CD4-positive, alpha-beta T cell (primary cell): ENCODE measurements at places on chromosomes 12 and 14. TPM values are rescaled to one million over a fixed set of nuclear protein-coding genes. Genes with fewer than 3 reads are reported as not detected.

The CD4 gene
- total RNA-seq: 136 TPM

- no peaks in the 10 kb centered on the region for H3K36me3 ChIP-seq
- no peaks in the 10 kb centered on the region for H3K27me3 ChIP-seq
- H3K4me1 ChIP-seq: no peaks in the 10 kb centered on the region
- no peak overlapping the region for H3K4me3 ChIP-seq
- DNase-seq: no peak
- no peak overlapping the region for H3K27ac ChIP-seq
Observed at GRCh38 chr12:102401087-102401486, 79.3 kb downstream of the IGF1 start.

DNA sequence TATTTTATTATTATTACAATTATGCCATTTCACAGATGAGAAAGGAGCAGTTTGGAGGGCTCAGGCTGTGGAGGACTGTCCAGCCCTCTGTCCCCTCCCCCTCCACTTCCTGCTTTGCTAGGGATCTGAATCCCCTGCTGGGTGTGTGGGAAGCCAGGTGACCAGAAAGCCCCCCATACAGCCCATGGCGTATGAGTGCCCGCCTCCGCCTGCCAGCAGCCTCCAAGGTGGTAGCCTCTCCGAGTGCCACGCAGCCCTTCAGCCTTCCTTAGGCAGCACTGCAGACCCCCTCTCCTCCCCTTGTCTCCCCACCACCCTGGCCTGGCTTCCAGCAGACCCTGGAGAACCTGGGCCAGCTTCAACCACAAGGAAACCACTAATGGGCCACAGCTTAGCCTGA, 12.6 kb downstream of the DTX1 start:
- peaks cover 70% of the 10 kb centered on the region for H3K4me1 ChIP-seq
- H3K27me3 ChIP-seq: no peaks in the 10 kb centered on the region
- no peak for DNase-seq
- H3K27ac ChIP-seq: no peak overlapping the region
- no peak overlapping the region for H3K4me3 ChIP-seq
- H3K36me3 ChIP-seq: peaks cover 2% of the 10 kb centered on the region

DNA sequence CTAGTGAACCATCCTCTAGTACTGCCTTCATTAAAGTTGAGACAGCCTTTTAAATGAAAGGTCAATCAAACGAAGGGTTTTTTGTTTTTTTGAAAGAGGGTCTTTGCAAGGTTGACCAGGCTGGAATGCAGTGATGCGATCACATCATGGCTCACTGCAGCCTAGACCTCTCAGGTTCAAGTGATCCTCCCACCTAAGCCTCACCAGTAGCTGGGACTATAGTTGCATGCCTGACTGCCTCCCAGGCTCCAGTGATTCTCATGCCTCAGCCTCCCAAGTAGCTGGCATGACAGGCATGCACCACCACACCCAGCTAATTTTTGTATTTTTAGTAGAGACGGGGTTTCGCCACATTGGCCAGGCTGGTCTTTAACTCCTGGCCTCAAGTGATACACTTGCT, 114.6 kb upstream of the SINHCAF start:
- no peaks in the 10 kb centered on the region for H3K4me1 ChIP-seq
- no peaks in the 10 kb centered on the region for H3K27me3 ChIP-seq
- no peak for DNase-seq
- H3K36me3 ChIP-seq: no peaks in the 10 kb centered on the region

- H3K4me3 ChIP-seq: no peak overlapping the region
- no peak for DNase-seq
- no peaks in the 10 kb centered on the region for H3K4me1 ChIP-seq
- no peak overlapping the region for H3K27ac ChIP-seq
- H3K36me3 ChIP-seq: no peaks in the 10 kb centered on the region
Observed at GRCh38 chr12:15834575-15834974, 45.4 kb upstream of the EPS8 start.

The JKAMP gene
- 9.8 TPM for total RNA-seq

DNA sequence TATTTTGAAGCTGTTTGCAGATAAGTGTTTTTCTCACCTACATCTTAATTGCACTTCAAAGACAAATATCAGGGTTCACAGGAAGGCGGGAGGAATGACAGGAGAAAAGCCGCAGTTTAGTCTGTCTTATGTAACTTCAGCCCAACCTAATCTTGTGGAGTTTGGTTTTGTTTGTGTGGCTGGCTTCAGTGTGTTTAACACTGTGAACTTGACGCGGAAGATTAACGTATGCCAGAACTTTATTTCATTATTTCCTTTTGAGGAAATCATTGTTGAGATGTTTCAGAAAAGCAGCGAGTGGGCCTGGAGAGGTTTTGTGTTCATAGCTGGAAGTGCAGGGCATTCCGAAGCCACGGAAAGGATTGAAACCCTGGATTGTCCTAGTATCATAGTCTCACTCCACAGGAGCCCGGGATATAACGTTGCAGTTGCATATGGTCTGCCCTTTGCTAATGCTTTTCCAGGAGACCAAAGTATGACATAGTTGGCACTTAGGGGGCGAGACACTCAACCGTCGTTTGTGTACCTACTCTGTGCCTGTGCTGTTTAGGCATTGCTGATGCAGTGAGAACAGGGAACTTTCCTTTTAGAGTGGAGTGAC, 2.0 kb downstream of the PELI2 start:
- peaks cover 27% of the 10 kb centered on the region for H3K4me1 ChIP-seq
- peaks cover 13% of the 10 kb centered on the region for H3K27me3 ChIP-seq
- H3K36me3 ChIP-seq: no peaks in the 10 kb centered on the region
- DNase-seq: no peak
- peak overlapping the region; percentile 62 for H3K4me3 ChIP-seq

GRCh38 chr12:119594399-119594730, 791 bp downstream of the TMEM233 start:
- no peaks in the 10 kb centered on the region for H3K36me3 ChIP-seq
- peaks cover 9% of the 10 kb centered on the region for H3K4me1 ChIP-seq
- H3K27me3 ChIP-seq: peaks cover 65% of the 10 kb centered on the region
- no peak overlapping the region for H3K4me3 ChIP-seq
- H3K27ac ChIP-seq: no peak overlapping the region
- DNase-seq: no peak

DNA sequence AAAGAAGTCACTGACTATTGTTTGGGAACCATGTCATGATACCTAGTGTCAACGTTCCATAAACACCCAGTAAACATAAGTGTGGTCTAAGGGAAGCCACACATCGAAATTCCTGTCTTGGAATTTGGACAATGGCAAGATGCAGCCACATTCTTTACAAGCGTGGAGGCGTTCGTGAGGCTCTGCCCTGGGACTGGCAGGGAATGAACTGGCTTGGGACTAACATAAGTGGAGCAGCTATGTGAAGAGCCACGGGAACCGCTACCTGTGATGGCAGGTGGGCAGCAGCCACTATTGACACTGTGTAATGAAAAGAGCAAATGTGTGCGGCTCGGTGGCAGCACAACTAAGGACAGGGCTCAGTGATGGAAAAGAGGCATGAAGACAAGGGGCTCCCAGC, 10.0 kb upstream of the NRIP2 start:
- no peak for DNase-seq
- H3K4me3 ChIP-seq: no peak overlapping the region
- H3K27me3 ChIP-seq: no peaks in the 10 kb centered on the region
- H3K27ac ChIP-seq: no peak overlapping the region
- no peaks in the 10 kb centered on the region for H3K4me1 ChIP-seq

- H3K4me1 ChIP-seq: no peaks in the 10 kb centered on the region
- no peaks in the 10 kb centered on the region for H3K36me3 ChIP-seq
- DNase-seq: no peak
Observed at GRCh38 chr14:52824462-52824861, 33.1 kb upstream of the GNPNAT1 start.

GRCh38 chr12:32714772-32715171, 35.7 kb downstream of the DNM1L start:
- H3K27me3 ChIP-seq: no peaks in the 10 kb centered on the region
- no peak for DNase-seq
- no peaks in the 10 kb centered on the region for H3K4me1 ChIP-seq
- no peak overlapping the region for H3K4me3 ChIP-seq
- H3K27ac ChIP-seq: no peak overlapping the region
- H3K36me3 ChIP-seq: peaks cover 31% of the 10 kb centered on the region
